ENCODE measurements at places on chromosomes 4 and X. TPM values are rescaled to one million over a fixed set of nuclear protein-coding genes. Genes with fewer than 3 reads are reported as not detected.

The MECP2 gene
- 25.1 TPM for total RNA-seq

The RAB33A gene
- 1.3 TPM for total RNA-seq

The CXorf38 gene
- 13.2 TPM for total RNA-seq

The AKAP4 gene
- not detected for total RNA-seq

The MAGEA12 gene
- not detected for total RNA-seq

Data from fibroblast of villous mesenchyme (primary cell).